ENCODE measurements at places on chromosomes 7 and 10. TPM values are rescaled to one million over a fixed set of nuclear protein-coding genes. Genes with fewer than 3 reads are reported as not detected.
A peak's percentile ranks its signal among the peaks of the same experiment; 100 is the strongest.

The TFPI2 gene
- total RNA-seq, result 1.9 TPM

The MSMB gene
- 5.3 TPM for total RNA-seq

The PON2 gene
- total RNA-seq, result 168 TPM

The CCDC146 gene
- 17.3 TPM for total RNA-seq

The SP8 gene
- not detected for total RNA-seq

The MUC3A gene
- 1.7 TPM for total RNA-seq

The PNLIPRP1 gene
- not detected for total RNA-seq

The CALML3 gene
- total RNA-seq, result not detected

The PHF14 gene
- total RNA-seq, result 27.9 TPM

DNA sequence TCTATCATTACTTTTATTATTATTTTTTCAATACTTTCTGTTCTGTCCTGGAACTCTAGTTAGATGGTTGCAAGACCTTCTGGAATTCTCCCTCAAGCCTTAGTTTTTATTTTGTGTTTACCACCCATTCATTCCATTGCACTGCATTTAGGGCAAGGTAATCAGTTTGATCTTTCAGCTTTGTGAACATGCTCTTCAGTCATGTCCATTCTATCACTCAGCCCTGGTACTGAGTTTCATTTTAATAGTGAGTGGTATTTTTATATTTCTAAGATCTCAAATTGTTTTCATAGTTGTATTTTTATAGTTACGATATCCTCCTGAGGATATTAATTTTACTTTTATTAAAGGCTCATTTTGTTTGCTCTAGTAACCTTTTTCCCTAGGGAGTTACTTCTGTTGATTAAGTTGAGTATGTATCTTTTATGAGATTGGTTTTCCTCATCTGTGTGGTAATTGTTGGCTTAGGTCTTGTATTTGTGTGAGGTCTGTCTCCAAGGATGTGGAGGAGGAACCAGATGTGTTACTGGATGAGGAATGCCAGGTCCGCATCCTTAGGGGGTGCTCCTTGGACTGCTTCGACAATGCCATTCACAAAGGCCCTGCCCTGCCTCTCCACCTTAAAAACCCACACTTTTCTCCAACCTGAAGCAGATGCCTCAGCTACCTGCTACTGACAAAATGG lies 46.7 kb upstream of the RAB18 start:
- DNase-seq, result no peak

GRCh38 chr7:74655324-74655723 lies 2.2 kb upstream of the GTF2I start:
- DNase-seq, result no peak

DNA sequence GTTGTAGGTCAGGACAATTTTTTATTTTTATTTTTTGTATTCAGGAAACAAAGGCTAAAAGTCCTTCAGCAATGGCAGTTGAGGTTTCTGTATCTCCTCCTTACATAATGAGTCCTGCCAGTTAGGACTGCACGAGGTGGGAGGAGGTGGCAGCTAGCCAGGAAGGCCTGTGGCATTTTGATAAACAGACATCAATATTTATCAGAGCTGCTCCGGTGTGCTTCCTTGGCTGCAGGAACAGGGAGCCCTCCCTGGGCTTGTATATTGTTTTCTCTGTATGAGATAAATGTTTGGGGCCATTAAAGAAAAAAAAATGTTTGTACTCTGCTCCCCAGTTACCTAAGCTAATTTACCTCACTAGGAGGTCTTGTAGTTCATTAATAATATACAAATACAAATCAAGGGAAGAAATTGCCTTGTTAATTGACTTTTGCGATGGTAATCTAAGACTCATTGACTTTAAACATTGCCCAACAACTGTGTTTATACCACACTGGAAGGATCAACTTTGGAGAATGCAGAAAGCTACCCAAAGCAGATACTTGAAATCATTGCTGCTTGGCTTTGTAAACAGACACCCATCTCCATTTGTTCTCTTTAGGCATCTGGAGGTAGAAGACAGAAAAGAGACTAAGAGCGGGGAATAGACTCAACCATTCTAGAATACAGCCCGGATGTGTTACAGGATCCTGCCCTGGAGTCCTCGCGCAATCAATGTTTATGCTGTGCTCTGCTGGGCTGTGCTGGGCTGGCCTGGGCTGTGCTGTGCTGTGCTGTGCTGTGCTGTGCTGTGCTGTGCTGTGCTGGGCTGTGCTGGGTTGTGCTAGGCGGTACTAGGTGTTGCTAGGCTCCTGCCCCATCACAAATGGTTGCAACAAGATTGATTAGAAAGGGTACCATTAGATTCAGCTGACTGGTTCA lies 36.5 kb upstream of the PDZD8 start:
- no peak for DNase-seq

- DNase-seq, result peak; percentile 55
Measured at GRCh38 chr10:96306516-96306915, 2.3 kb downstream of the DNTT start.

GRCh38 chr7:117117172-117117571 lies 163.9 kb downstream of the ST7 start:
- DNase-seq, result no peak

DNA sequence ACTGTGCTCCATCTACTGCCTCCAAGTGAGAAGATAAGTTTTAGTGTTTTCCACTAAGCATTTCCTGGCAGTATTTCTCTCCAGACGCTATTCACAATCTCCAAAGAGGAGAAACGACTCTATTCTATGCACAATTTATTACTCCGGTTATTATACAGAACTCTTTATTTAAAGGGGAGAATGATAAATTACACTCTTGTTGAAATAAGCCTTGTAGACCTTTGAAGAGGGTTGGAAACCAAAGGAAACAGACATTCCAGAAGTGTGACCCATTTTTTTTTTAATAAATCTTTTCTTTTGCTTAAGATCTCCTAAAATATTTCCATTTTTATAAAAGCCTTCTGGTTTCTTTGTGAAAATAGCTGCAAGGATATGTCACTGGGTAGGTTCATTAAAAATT lies 76.1 kb upstream of the HDAC9 start:
- no peak for DNase-seq

DNA sequence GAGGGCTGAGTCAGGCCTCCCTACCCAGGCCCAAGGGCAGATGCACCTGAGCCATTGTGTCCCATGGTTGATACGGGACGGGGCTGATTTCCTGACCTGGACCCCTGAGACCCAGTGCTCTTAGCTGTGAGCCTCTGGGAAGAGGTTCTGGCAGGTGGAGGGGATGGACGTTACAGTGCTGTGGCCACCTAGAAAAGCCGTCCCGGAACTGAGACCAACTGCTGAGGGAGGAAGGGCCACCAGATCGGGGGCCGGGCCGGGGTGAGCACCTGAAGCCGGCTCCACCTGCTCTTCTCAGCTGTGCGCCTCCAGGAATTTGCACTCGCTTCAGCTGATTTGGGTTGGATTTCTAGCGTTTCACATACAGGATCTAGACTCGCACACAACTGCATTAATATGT lies 35.4 kb downstream of the CHST12 start:
- no peak for DNase-seq

GRCh38 chr7:117143066-117143465 lies 179.8 kb downstream of the WNT2 start:
- no peak for DNase-seq

- no peak for DNase-seq
Measured at GRCh38 chr10:16717622-16718395, 99.4 kb downstream of the RSU1 start.

- peak; percentile 77 for DNase-seq
Measured at GRCh38 chr7:44884621-44885393, 523 bp downstream of the PURB start.

- no peak for DNase-seq
Measured at GRCh38 chr10:35523670-35524225, 81.4 kb upstream of the GJD4 start.

- no peak for DNase-seq
Measured at GRCh38 chr7:73896454-73896853, 35.5 kb downstream of the TMEM270 start.

DNA sequence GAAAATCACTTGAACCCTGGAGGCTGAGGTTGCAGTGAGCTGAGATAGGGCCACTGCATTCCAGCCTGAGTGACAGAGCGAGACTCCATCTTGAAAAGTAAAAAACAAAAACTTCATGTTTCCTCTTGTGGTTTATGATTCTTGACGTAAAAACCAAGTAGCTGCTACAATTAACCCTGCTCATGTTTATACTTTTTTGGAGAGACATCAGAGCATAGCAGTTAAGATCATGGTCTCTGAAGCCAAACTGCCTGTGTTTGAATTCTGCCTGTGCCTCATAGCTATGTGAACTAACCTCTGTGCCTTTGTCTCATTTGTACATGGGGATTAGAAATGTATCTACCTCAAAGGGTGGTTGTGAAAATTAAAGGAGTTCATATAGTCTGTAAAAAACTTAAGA lies 27.2 kb downstream of the SUV39H2 start:
- DNase-seq, result no peak

DNA sequence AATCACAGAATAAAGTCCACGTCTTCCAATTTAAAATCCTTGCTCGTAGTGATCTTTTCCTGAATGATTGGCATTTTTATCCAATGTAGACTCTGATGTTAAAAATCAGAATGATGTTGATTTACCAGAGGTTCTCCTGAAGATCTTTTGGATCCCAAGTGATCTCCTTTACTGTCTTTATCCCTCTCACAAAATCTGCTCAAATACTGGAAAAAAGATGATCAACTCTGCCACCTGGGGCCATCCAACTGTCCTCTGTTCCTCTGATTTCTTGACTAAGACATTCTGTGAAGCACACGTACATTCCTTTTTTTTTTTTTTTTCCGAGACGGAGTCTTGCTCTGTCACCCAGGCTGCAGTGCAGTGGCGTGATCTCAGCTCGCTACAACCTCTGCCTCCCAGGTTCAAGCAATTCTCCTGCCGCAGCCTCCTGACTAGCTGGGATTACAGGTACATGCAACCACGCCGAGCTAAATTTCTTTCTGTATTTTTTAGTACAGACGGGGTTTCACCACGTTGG lies 18.0 kb upstream of the ADRB1 start:
- no peak for DNase-seq

- DNase-seq, result no peak
Measured at GRCh38 chr7:55034776-55035175, 16.0 kb downstream of the EGFR start.

DNA sequence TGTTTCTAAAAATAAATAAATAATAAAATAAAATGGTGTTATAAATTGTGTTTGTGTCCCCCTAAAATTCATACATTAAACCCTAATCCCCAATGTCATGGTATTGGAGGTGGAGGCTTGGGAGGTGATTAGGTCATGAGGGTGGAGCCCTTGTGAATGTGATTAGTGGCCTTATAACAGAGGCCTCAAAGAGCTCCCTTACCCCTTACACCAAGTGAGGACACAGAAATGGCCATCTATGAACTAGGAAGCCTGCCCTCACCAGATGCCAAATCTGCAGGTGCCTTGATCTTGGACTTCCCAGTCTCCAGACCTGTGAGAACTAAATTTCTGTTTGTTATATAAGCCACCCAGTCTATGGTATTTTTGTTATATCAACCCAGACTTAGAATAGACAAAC lies 738.7 kb downstream of the PARD3 start:
- DNase-seq, result no peak

- DNase-seq, result no peak
Measured at GRCh38 chr7:157568106-157568769, 231.4 kb downstream of the DNAJB6 start.

DNA sequence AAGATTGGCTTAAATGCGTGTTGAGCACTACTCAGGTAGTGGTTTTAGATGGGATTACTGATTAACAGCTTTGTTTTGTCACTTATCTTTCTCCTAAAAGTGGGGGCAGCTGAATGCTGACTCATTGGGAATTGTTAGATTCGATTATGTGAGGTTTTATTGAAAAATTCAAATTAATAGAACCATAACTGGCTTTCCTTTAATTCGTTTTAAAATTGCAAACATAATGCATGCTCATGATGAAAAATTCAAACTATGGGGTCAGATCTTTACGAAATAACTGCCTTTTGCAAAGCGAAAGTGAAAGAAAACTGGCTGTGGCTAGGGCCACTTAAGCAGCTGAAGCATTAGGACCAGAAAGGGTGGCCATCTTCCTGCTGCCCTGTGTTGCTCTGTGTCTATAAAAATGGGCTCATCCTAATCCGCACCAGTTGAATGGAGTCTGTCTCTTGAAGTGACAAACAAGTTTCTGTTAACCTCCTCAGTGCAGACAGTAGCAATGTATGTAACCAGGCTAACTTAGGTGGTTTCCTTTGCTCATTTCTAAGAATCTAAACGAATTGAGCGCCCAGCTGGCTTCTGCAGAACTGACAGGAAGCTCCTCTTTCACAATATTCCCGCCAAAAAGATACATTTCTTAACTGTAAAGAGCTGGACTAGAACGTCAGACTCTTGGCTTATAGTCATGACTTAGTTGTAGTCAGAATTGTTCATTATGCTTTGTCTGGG lies 27.8 kb downstream of the DENND10 start:
- no peak for DNase-seq

GRCh38 chr7:22696541-22697228 lies 30.3 kb upstream of the IL6 start:
- no peak for DNase-seq

- no peak for DNase-seq
Measured at GRCh38 chr7:7742223-7742622, 23.8 kb upstream of the RPA3 start.

- DNase-seq, result no peak
Measured at GRCh38 chr10:44724415-44725174, 186.5 kb upstream of the TMEM72 start.

- no peak for DNase-seq
Measured at GRCh38 chr7:141563956-141564623, 12.9 kb downstream of the AGK start.

GRCh38 chr10:126065751-126066377 lies 169.5 kb downstream of the FANK1 start:
- DNase-seq, result no peak

GRCh38 chr10:117609796-117610170 lies 67.2 kb downstream of the EMX2 start:
- DNase-seq, result no peak

- DNase-seq, result no peak
Measured at GRCh38 chr10:130421909-130422308, 285.7 kb downstream of the GLRX3 start.

Data from lower lobe of right lung (tissue), 2 donors.